ENCODE measurements at places on chromosomes 11 and 22.

DNA sequence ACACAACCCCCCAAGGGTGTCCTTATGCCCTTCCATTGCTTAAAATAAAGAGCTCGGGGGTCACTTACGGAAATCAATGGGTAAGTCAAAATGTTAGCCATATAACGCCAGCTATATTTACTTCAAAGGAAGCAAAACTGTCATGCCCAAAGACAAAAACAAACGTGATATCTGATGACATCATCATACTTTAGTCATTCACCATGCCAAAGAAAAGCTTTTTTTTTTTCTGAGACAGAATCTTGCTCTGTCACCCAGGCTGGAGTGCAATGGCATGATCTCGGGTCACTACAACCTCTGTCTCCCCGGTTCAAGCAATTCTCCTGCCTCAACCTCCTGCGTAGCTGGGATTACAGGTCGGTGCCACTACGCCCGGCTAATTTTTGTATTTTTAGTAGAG lies 47.7 kb upstream of the SC5D start:
- no peak for DNase-seq

DNA sequence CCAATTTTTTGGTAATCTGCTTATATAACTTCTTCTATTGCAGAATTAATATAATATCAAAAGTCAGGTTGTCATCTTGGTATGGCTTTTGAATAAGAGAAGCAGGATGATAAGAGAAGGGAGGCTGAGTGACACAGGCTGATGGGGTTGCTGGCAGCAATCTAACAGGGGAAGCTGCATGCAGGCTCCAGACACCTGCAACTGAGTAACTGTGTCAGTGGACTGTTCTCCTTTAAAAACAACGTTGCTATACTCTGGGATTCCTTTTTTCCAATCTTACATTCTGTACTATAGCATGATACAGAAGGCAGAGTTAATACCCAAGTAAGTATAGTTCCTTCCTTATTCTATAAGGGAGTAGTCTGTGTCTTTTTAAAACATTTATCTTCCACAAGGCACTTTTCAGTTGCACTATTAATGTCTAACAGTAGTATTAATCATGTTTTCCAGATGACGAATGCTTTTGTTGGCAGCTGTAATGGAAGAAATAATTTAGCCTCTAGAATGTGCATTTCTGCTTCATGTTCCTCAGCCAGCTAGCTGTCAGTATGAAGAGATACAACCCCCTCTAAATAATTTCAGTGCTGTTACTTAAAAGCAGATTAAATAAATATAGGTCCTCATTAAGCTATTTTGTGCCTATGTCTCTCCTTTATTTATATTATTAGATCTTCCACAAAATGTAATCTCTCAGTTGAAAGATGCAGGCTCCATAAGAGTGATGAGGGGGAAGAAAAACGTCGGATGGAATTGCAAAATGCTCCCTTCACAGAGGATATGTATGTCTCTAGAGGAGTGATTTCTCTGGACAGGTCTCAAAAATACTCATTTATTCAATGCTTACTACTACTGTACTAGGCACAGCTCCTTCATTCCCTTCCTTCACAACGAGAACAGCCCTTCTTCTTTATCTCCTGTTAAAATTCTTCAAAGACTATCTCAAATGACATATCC lies 50.8 kb downstream of the ATG16L2 start:
- DNase-seq: peak; percentile 49

- DNase-seq: no peak
Observed at GRCh38 chr11:61635787-61636186, 44.4 kb upstream of the DAGLA start.

- no peak for DNase-seq
Observed at GRCh38 chr11:34986883-34987520, 70.6 kb downstream of the PDHX start.

- no peak for DNase-seq
Observed at GRCh38 chr22:39612811-39613548, 42.4 kb downstream of the CACNA1I start.

GRCh38 chr11:77636731-77637344 lies 756 bp downstream of the CLNS1A start:
- DNase-seq: peak; percentile 35

GRCh38 chr22:19762568-19763457 lies 2.2 kb downstream of the TBX1 start:
- no peak for DNase-seq

GRCh38 chr11:67666303-67666645 lies 8.1 kb downstream of the ALDH3B2 start:
- no peak for DNase-seq

- peak; percentile 35 for DNase-seq
Observed at GRCh38 chr11:6319704-6320410, 444 bp downstream of the CAVIN3 start.

DNA sequence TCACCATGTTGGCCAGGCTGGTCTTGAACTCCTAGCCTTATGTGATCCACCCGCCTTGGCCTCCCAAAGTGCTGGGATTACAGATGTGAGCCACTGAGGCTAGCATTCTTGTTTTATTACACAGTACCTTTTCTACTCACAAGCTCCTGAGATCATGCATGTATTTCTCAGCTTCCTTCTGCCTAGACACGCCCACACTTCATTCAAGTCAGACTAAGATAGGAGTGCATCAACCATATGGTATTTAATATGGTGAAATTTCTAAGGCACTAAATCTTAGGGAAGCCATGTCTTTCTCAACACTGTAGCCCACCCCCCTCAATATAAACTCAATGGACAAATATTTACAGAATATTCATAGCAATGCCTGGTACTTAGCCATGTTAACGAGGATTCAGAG lies 62.1 kb downstream of the SLC25A17 start:
- DNase-seq: no peak

DNA sequence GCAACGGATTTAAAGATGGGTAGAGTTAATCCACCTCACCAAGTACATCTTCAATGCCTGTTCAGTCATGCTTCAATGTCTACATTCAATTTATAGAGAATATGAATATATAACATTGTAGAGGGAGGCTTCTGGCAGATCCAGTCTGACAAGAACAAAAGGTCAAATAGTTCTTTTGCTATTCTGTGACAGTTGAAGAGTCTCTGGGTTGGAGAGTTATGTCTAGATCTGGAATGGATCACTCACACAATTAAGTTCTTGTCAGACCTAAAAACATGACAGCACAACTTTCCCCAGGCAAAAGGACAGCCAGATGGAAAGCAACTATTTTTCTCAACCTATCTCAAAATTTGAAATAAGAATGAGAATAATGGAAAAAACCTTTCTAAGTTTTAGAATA lies 15.3 kb upstream of the GAB2 start:
- DNase-seq: peak; percentile 30

GRCh38 chr11:20211691-20212090 lies 51.4 kb upstream of the DBX1 start:
- DNase-seq: no peak

DNA sequence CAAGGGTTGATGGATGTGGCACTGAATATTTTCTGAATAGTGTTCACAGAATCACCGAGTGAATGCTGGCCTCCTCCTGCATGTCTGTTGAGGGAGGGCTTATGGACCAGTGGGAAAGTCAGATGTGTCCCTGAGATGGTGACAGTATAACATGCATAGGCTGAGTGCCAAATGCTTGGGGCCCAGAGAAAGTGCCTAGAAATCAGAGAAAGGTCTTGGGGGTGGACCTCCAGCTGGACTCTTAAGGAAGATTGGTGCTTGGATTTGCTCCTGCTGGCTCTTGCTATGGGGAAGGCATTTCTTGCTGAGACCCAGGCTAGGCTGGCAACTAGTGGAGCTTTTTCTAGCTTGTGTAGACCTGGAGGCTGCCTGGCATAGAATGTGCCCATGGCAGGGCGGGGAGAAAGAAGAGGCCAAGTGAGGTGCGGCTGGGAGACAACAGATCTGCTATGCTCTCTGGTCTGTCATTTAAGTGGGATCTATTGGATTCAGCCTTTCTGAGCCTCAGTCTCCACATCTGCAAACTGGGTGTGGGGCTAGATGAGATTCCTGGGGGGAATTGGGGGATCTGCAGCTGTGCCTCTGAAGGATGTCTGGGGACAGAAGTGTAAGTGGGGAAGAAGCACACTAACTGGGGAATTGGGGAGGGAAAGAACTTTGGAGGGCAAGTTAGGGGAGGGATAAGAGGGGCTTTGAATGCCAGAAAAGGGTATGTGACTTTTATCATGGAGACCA lies 27.4 kb downstream of the ZNRF3 start:
- DNase-seq: no peak

- no peak for DNase-seq
Observed at GRCh38 chr11:20771681-20772080, 102.3 kb downstream of the NELL1 start.

- DNase-seq: no peak
Observed at GRCh38 chr11:11461473-11461872, 108.4 kb upstream of the CSNK2A3 start.

GRCh38 chr11:26987272-26987671 lies 6.6 kb upstream of the FIBIN start:
- DNase-seq: no peak

- DNase-seq: peak; percentile 23
Observed at GRCh38 chr11:32435942-32436750, 807 bp upstream of the WT1 start.

DNA sequence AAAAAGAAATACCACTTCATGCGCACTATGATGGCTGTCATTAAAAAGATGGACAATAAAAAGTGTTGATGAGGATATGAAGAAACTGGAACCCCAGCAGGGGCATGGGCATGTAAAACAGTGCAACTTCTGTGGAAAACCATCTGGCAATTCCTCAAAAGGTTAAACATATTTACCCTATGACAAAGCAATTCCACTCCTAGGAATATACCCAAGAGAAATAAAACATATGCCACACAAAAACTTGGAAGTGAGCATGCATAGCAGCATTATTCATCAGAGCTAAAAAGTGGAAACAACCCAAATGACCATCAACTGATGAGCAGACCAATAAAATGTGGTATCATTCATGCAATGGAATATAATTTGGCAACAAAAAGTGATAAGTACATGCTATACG lies 50.1 kb downstream of the LRRC32 start:
- no peak for DNase-seq

DNA sequence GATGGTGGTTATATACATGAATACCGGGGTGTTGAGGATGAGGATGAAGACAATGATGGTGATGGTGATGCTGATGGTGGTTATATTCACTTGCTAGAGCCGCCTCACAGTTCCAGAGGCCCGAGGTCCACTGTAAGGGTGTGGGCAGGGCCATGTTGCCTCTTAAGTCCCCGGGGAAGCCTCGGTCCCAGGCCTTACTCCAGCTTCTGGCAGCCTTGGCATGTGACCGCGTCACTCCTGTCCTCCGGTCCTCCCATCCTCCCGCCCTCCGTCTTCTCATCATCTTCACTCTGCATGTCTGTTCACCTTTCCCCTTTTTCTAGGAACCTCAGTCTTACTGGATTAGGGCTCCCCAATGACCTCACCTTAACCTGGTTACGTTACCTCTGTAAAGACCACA lies 54.6 kb downstream of the IGLL1 start:
- DNase-seq: no peak

DNA sequence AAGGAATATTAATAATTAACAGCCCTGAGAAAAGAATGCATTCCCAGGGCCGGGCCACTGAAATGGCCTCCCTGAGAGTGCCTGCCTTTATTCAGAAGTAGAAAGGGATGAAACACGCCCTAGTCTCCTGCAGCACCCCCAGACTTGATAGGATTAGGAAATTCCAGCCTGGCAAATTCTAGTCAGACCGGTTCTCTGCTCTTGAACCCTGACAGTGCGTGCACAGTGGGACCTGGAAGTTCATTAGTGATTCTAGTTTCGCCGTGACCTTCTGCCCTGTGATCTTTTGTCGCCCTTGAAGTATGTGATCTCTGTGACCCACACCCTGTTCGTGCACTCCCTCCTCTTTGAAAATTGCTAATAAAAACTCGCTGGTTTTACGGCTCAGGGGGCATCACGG lies 2.1 kb upstream of the GSTP1 start:
- DNase-seq: no peak

- no peak for DNase-seq
Observed at GRCh38 chr11:72528121-72528520, 93.8 kb upstream of the CLPB start.

All from SK-N-SH (cell line).